ENCODE measurements at places on chromosomes 5 and 9. TPM values are rescaled to one million over a fixed set of nuclear protein-coding genes. Genes with fewer than 3 reads are reported as not detected.

GRCh38 chr5:21672911-21673310, 1180.2 kb downstream of the CDH12 start:
- no peak for DNase-seq

The ISCA1 gene
- total RNA-seq = 72.5 TPM

- no peak for DNase-seq
Observed at GRCh38 chr9:116870566-116870965, 183.5 kb downstream of the TRIM32 start.

DNA sequence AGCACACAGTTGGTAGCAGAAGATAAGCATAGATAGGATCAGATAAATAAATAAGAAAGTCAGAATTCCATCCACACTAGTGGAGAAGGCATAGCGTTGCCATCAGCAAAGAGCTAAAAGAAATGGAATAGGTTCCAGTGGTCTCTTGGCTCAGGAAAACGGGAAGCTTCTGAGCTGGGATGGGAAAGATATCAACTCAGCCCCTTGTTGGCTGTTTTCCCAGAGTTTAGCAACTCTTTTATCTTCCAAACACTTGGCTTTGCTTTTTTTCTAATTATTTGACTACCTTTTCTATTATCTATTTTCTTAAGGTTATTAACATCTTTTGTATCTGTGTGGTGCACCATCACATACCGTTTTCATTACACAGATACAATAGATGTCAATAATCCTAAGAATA, 445.7 kb upstream of the TRPC7 start:
- no peak for DNase-seq

- DNase-seq = no peak
Observed at GRCh38 chr5:160641405-160641804, 210.6 kb downstream of the ATP10B start.

GRCh38 chr9:73871636-73872035, 625.5 kb upstream of the RORB start:
- no peak for DNase-seq

- no peak for DNase-seq
Observed at GRCh38 chr5:53446908-53447307, 33.5 kb upstream of the FST start.

The CCDC187 gene
- total RNA-seq = not detected

GRCh38 chr5:126919566-126919965, 110.8 kb downstream of the MARCHF3 start:
- DNase-seq = no peak

DNA sequence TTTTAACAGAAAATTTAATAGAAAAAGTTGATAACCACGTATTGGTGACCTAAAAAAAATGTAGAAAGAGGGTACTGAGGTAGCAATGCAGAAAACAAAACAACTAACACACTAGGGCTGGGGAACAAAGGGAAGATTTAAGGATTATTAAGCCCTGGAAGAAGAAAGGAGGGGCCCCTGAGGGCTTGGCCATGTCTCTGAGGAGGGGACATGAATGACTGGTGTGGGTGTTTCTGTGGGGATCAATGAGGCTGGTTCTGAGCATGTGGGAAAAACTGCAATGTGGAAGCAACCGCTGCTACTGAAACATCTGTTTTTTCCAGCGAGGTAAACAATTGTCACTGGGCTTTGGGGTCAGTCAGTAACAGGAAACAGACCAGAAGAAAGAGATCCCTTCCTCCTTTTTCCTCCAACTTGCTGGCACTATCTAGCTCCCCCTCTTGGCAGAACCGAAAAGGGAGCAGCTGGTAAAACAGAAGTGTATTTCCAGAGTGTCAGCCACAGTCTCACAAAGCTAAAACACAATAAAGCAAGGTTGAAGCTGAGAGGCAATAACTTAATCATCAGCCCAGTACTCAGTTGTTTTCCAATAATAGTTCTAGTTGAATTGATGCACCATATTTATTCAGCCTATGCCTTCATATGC, 48.3 kb downstream of the ATPSCKMT start:
- no peak for DNase-seq

The SPAAR gene
- 8.3 TPM for total RNA-seq

The GALNT12 gene
- 0.43 TPM for total RNA-seq

- DNase-seq = no peak
Observed at GRCh38 chr9:16992138-16992537, 121.7 kb upstream of the BNC2 start.

DNA sequence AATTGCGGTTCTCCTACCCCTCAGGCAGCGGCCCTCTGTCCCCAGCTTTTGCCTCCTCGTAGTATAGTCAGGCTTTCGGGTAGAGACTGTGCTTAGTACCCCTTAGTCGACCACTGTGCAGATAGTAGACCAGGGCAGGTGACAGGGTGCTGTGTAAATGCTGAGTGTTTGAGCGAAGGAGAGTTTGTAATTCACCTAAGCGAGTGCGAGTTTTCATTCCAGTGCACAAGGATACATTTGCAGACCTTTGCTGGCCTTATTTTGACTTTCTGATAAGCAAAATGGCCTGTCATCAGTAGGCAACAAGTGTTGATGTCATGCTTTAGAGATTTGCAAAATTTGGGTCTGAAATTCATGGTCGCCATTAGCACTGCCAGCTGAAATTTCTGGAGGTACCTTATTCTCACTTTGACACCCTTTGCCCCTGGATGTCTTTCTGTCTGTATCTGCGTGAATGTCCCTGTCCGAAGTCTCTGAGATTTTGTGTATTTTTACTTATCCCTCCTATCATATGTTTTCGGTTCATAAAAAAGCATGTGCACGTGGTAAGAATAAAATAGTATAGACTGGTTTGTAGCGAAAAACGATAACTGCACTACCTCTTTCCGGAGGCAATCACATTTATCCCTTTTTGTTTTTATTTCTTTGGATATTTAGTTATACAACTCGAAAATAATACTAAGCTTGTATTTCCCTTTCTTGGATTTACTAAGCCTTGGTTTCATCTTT, 1.9 kb downstream of the LMNB1 start:
- no peak for DNase-seq

The OTP gene
- total RNA-seq = not detected

The C9 gene
- not detected for total RNA-seq

- DNase-seq = no peak
Observed at GRCh38 chr9:38000332-38000731, 68.7 kb downstream of the SHB start.

DNA sequence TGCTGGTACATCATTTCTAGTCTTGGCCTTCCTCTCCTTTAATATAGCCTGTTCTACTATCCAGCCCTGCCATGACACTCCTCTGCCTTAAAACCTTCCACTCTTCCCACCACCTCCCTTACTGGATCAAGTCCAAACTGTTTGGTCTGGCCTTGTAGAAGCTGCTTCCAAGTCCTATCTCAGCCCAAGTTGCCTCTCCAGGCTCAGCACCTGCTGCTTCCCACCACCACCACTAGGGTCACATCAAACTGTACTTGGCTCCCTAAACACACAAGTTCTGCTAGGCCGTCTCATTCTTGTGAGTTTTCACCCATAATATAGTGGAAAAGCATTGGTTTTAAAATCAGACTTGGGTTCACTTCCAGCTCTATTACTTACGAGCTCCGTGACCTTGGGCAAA, 1.4 kb downstream of the NDUFA8 start:
- DNase-seq = no peak

DNA sequence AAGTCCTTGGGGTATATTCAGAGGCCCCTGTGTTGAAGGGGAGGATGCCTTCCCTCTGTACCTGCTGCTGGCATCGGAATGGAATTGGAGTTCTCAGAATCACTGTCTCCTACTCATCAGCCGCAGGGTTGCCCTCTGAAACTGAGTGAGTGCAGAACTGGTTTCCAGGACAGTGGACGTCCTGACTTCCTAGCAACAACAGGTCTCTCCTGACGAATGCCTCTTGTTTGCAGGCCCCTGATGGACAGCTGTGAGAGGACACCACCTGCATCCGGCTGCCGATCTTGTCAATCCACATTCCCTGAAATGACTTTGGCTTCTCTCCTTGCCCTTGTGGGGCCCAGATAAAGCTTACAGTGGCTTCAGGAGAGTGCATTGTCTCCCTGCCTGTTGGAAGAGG, 274.5 kb downstream of the NSG2 start:
- no peak for DNase-seq

DNA sequence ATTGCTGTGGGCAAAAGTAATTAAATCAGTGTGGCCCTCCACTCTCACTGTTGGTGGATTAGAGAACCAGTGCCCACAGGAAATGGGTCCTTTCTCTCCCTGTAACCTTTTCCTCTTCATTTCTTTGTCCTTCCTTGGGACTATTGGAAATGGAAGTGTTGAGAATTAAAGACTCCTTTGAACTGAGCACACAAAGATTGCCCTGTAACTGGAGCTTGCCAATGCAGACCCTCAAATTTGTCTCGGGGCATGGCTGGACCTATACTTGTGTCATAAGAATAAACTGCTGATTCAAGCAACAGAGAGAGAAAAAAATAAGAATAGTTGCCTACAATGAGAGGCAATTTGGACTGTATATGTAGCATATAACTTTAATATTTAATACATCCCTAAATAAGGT, 13.7 kb downstream of the KCNV2 start:
- no peak for DNase-seq

DNA sequence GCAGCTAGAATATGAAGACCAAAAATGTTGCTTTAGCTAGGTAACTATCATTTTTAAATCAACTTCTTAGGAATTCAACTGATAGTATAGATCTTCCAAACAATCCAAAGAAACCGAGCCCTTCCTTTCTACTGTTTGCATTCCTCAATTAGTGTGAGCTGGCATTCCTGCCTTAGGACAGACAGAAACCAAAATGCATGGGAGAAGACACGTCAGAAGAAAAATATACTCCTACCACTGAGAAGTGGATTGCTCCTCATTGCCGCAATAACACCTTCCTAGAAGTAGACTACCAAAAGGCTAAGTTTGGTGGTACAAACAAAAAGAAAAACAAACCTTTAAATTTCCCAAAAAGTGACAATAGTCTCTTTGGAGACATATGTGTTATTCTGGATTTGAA, 440.0 kb downstream of the SEMA5A start:
- no peak for DNase-seq

The TEX48 gene
- total RNA-seq = not detected

- no peak for DNase-seq
Observed at GRCh38 chr9:131628459-131629225, 83.3 kb downstream of the PRRT1B start.

- DNase-seq = no peak
Observed at GRCh38 chr9:123438321-123438720, 82.3 kb downstream of the CRB2 start.

DNA sequence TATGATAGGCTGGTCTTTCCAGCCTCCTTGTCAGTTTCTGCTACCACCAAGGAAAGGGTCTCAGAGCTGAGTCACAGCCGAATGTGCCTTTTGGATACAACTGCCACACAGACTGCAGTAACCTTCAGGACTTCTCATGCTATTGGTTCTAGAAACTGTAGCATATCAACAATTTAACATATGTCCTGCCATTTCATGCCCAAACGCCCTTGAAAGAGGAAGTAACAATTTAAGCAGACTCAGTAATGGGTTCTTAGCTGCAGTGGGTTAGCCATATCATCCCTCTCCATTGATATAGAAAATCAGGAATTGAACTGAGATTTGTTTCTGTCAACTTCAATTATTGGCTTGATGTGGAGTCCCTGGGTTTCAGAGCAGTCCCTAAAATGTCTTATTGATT, 4.1 kb upstream of the CLK4 start:
- no peak for DNase-seq

The SCGB3A2 gene
- not detected for total RNA-seq

DNA sequence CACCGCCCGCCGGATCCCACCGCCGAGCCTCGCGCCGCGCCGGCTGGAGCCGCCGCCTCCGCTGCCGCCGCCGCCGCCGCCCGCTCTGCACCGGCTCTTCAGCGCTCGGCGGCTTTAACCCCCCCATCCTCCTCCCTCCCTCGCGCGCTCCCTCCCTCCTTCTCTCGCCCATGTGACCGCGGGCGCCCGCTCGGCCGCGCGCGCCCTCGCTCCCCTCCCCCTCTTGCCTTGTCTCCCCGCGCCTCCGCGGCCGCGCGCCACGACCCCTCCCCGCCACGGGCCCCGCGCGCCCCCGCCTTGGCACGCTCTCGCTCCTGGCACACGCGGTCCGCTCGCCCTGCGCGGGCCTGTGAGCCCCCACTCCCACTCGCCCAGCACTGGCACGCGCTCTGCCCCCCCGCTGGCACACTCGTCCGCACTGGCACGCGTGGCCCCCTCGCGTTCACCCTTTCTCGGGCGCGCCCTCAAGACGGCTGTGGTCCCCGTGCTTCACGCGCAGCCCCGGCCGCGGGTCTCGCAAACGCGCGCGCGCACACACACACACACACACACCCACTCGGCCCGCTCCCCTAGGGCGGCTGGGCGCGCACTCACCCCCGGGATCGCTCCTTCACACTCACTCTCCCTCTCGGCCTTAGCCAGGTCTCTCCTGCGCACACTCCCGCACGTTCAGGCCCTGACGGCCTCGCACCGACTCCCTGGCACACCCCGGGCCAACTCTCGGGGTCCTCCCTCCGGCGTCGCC, at the start of gene CNTFR:
Gene CNTFR, minus strand, starts transcription at position 89 of the 745 bp plus-strand sequence. CDS start 20,743 bp downstream, outside the sequence.
- DNase-seq = peak; percentile 71

GRCh38 chr9:24776226-24776625, 230.5 kb upstream of the IZUMO3 start:
- DNase-seq = no peak

DNA sequence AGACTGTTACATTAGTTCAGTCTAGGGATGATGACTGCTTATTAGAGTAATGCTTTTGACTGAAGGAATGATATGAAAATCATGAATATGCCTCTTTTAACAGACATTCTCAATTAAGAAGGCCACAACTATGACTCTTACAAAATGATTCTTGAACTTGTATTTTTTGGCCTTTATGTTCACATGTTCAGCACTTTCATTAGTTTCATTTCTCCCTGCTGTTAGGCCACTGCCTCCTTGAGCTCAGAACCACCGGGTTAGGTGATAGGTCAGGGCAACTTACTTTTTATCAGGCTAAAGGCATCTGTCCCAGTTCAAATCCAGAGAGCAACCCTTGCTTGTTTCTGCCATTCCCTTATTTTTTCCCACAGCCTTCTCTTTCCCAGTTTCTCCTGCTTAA, 235.2 kb upstream of the ELL2 start:
- no peak for DNase-seq

DNA sequence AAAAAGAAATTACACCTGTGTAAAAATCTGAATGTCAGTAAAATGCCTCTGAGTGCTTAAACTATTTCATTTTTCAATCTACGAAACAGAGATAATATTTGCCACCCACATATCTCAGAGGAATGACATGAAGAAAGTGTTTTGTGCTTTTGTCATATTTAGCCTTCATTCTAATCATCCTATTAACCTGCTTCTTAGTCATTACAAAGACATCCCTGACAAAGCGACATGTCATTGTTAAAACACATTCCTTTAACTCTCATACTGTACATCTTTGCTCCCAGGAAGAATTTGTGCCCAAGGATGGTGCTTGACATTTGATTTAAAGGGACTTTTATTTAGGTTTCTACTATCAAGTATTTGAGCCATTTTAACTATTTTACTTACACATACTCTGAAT, 275.9 kb downstream of the DMRTA1 start:
- DNase-seq = no peak

GRCh38 chr9:132708769-132709430, 38.6 kb downstream of the GTF3C4 start:
- DNase-seq = no peak
